GM12878 (cell line): ENCODE measurements at places on chromosomes 2 and 18.

DNA sequence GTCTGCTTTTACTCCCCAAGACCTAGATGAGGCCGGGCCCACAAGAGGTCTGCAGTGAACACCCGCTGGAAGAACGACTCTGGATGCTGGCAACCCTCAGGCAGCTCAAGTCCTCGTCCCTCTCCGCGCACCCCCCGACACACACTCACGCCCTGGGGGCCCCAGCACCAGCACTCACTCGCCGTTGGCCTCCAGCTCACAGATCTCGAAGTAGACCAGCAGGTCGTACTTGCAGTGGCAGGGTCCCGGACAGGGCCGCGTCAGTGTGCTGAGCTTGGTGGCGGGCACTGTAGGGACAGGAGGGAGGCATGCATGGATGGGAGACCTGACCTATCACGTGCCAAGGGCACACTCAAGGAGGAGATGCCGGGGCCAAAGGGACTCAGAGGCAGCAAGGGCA lies 49.4 kb downstream of the AQP12A start:
- DNase-seq = no peak

DNA sequence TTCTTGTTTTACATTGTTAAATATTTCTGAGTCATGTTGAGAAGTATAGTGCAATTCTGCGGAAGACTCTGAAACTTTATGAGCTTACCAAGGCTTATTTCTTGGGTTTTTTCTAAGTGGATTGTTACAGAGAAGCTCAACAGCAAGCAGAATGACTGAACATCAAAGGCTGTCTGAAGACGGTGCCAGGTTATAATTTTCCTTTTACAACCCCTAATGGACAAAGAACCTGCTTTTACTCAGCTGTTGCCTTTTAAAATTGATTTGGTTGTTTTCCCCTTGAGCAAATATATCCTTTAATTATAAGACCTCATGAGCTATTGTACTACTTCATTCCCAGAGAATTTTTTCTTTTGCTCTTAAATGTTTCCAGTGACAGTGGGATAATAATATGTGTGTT lies 41.6 kb downstream of the LAMA3 start:
- DNase-seq = no peak

DNA sequence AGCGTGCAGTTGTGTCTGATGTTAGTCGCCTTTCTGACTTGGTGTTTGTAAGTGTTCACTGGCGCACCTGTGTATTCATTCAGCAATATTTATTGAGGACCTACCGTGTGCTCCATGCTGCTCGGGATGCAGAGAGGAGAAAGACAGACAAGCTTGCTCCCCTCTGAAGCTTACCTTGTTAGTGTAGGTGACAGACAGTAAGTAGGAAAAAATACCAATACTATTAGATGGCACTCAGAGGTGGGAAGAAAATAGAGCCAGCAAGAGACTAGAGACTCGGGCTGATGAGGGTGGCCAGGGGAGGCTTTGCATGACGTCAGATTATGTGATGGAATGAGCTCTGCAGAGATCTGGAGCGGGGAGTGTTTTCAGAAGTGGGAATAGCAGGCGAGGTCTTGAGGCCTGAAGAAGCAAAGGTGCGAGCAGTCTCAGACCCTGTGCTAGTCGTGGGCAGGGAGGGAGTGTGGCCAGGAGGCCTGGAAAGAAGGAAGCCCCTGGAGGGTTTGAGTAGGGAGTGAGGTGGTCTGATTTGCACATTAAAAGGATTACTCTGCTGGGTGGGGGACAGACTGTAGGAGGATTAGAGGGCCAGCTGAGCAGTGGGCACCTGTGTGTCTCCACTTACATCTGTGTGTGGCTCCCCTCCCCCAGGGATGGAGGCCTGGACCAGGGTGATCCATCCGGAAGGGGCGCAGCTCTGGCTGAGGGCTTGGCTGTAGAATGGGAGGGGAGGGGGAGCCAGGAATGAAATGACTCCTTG lies 11.8 kb downstream of the MTCL1 start:
- DNase-seq = no peak

DNA sequence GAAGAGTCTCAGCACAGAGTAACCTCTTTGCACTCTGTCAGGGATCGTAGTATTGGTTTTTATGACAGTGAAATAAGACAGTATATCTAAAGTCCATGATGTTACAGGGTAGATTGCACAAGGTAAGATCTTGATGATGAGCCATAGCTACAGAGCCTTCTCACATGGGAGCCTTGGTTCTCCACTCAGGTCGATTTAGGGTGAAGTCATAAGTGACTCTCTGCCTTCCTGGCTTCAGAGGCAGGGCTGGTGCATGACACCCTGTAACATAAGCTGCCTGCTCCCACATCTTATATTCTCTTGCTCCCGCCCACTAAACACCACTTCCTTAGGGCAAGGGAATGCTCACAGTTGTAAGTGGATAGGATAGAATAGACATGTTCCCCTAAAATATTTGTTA lies 13.3 kb downstream of the DAPL1 start:
- DNase-seq = no peak

DNA sequence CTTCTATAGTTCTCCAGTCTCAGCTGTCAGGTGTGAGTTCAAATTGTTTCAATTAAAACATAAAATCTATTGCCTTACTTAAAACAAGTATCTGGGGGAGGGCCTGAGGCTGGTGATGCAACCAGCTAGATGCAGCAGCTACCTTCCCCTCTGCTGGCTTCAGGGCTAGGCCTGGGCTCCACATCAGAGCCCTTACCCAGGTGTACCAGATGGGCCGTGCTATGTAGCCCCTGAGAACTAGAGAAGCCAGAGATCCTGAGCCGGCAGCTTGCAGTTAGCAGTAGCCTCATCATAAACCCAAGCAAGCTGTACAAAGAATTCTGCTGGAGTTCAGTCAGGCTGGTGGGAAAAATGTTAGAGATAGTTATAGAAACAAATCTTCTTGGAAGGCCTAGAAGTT lies 97.7 kb upstream of the ACAA2 start:
- no peak for DNase-seq

- DNase-seq = no peak
These were observed 142.0 kb downstream of the COPS8 start for GRCh38 chr2:237227592-237228280.
